Stimulated activated CD8-positive, alpha-beta memory T cell treated with anti-CD3 and anti-CD28 coated beads, Interleukin-12 subunit alpha, Interleukin-12 subunit beta, amount 100 ng/mL, for 1 hour (primary cell): ENCODE measurements at places on chromosomes 2 and 18.

- DNase-seq = no peak
Observed at GRCh38 chr2:186365406-186365805, 120.7 kb upstream of the ZC3H15 start.

- DNase-seq = no peak
Observed at GRCh38 chr2:99918389-99918788, 224.0 kb downstream of the AFF3 start.

- no peak for DNase-seq
Observed at GRCh38 chr2:209456489-209456888, 32.6 kb downstream of the MAP2 start.

DNA sequence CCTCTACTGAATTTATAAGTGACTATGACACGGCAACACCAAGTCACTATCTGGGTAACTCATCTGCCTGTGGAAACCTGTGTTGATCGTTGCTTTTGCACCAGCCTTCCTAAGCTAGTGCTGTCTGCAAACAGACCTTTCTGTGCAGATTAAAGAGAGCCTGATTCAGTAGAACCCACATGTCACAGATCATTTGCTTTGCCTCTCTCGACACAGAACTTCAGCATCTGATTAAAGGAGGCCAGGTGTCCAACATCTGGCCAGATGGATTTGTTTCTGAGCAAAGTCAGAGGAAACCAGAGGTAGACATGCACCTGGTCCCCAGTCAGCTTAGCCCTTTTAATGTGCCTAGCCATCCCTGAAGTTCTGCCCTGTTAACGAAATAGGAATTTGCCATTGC is 15.0 kb upstream of the TTR start:
- DNase-seq = no peak

- DNase-seq = no peak
Observed at GRCh38 chr2:2571301-2572150, 240.5 kb upstream of the MYT1L start.

DNA sequence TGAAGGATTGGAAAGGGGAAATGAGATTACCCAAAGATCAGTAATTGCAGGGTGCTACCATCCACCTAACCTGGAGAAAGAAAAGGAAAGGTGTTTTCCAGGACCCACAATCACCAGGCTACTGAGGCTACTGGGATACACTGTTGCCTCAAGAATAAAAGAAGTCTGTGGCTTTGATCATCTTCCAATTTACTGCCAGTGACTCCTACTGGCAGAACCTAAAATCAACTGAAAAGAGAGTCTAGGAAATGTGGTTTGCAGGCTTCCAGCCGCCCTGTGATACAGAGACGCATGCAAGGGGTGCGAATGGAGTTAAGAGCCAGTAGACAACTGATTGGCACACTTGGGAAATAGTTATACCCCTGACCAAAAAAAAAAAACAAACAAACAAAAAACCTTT is 16.6 kb upstream of the TTL start:
- no peak for DNase-seq

GRCh38 chr18:44730803-44731529 is 50.3 kb downstream of the SETBP1 start:
- DNase-seq = no peak

DNA sequence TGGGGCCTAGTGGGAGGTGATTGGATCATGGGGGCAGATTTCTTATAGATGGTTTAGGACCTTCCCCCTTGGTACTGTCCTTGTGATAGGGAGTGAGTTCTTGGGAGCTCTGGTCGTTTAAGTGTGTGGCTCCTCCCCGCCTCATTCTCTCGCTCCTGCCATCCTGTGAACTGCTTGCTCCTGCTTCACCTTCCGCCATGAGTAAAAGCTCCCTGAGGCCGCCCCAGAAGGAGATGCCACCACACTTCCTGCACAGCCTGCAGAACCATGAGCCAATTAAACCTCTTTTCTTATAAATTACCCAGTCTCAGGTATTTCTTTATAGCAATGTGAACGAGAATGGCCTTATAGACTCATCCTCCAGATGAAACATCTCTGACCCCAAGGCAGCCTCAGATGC is 101.5 kb downstream of the KCNF1 start:
- no peak for DNase-seq
